ENCODE measurements at places on chromosomes 1 and 21.

- no peak for DNase-seq
Measured at GRCh38 chr1:9894115-9894514, 16.0 kb downstream of the CTNNBIP1 start.

- no peak for DNase-seq
Measured at GRCh38 chr1:23638188-23638619, 53.4 kb upstream of the RPL11 start.

DNA sequence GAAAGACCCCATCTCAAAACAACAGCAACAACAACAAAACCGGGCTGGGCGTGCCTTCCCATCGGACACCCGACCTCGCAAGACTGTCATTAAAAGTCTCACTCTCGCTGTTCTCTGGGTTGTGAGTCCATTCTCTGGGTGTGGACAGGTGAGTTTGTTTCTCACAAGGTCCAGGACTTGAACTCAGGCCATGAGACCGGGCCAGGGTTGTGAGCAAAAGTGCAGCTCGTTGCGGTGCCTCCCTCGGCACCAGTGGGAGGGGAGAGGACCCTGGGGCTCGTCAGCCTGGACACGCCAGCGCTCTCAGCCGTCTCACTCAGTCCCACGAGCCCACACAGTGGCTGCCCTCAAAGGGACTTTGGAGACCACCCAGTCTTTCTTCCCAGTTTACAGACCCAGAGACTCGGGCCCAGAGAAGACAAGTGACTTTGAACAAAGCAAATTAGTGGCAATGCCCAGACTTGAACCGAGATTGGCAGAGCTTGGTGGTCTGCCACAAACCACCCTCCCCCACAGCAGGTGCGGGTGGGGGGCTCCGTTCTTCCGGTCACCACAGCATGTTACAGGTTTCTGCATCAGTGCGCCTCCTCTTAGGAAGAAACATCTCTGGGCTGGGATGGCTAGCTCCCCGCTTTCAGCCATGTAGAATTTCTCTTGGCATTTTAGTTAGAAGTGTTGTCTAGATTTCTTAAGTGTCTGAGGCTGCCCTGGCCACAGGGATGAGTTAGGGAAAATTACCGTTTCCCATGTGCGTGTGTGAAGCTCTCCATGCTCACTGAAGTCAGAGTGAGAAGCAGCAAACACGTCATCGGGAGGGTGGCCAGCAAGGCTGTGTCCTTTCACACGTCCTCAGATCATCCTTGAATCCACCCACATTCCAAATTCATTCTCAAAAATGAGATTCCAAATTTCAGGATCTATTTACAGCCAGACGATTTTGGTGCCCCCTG is 28.3 kb downstream of the LRRC3 start:
- DNase-seq: no peak

DNA sequence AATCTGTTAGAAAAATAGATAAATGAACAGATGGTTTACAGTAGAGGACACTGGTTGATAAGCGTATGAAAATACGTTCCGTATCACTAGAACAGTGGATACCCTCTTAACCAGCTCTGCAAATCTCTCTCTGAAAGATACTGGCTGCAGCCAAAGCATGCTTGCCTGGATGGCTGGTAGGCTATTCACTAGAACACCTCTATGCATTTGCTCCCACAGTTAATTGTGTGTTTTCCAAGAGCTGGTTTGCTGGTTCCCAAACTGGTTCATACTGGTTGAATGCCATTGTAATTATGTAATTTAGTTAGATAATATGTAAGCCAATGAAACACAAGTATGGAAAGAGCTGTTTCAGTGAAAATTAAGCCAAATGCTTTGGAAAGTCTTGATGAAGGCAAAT is 126.6 kb downstream of the C1orf21 start:
- no peak for DNase-seq

- no peak for DNase-seq
Measured at GRCh38 chr1:223031733-223032601, 111.1 kb downstream of the TLR5 start.

DNA sequence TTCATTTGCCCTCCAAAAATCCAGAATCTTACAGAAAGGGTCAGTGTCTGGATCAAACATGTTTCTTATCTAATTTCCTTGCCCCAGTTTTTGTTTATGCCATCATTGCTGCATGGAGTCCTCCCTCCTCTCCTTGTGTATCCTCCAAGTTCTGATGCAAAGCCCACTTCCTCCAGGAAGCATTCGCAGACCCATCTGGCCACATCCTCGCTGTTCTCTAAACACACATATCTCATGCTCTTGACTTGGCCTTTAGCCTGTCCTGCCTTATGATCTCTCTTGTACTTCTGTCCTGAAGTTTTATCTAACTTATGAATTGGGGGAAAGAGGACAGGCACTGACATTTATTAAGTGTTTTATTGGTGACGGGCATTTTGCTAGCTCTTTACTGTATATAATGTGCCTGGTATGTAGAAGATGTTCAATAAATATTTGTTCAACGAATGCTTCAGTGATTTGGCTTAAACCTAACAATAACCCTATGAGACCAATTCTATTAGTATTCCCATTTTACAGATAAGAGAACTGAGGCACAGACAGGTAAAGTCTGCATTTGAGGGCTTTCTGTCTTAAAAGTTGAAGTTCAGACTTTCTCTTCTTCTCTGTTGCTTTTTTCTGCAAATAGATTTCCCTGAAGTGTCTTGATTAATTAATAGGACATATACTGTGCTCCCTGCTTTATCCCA is 19.2 kb upstream of the ID3 start:
- no peak for DNase-seq

DNA sequence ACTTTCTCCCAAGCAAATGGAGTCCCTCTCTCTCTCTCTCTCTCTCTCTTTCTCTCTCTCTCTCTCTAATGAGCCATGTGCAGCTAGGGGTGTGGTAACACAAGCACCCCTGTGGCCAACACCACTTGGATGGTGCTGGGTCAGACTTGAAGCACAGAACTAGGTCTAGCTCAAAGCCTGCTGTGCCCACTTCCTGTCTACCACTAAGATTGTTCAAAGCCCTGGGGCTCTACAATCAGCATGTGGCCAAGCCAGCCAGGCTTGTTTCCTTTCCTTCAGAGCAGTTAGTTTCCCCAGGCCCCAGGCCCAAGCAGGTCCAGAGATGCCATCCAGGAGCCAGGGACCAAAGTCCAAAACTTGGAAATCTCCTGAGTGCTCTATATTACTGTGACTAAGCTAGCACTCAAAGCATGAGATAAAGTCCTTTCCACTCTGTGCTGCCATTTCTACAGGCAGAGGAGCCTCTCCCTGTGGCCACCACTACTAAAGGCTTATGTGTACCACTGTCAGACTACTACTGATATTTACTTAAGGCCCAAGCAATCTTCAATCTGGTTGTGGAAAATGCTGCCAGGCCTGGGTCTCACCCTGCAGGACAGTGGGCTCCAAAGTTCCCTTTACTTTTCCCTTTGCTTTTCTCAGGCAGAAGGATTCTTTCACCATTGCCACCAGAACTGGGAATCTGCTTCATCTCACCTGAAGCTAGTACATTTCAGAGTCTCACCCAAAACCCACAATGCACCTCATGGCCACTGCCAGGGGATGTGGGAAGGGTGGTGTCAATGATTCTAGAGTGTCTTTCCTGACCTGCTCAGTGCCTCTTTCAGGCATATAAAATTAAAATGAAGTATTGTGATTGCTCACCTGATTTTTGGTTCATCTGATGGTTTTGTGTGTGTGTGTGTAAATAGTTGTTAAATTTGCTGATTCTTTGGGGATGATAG is 999.5 kb downstream of the NCAM2 start:
- DNase-seq: no peak

DNA sequence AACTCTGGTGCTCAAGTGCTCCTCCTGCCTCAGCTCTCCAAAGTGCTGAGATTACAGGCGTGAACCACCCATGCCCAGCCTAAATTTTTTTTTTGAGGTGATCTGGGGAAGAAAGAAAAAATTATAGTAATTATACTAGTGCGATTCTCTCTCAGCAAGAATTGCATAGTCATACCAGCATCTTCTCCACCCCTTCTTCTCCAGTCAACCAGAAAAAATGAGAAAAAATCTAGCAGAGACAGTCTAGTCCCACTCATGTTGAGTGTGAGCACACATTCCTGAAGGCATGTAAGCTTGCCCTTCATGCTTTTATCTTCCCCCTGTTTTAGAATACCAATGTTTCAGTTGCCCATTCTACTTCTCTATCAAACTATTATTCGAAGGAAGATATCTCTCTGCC is 207.6 kb downstream of the S1PR1 start:
- no peak for DNase-seq

DNA sequence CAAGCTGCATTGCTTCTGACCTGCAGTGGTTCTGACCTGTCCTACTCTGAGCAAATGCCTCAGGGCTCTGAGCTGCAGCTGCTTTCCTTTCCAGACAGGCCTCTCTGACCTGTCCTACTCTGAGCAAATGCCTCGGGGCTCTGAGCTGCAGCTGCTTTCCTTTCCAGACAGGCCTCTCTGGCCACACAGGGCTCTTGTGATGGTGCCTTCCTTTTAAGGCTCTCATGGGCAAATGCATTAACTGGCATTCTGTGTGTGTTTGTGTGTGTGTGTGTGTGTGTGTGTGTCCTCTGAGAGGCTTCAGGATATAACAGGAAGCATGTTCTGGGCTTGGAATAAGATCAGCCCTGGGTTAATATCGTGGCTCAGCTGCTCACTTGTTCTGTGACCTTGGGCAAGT is 131.3 kb downstream of the NTPCR start:
- no peak for DNase-seq

DNA sequence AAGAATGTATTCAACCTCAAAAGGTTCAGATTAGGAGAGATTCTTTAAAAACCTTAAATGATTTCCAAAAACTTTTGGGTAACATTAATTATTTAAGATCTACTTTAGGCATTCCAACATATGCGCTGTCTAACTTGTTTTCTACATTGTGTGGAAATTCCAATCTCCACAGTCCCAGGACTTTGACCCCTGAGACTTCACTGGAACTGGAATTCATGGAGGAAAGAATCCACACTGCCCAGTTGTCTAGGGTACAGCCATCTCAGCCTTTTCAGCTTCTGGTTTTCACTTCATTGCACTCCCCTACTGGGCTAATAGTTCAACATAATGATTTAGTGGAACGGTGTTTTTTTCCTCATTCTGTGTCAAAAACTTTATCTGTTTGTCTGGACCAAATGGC is 161.5 kb downstream of the IER5 start:
- no peak for DNase-seq
